Ammon's horn (tissue), 1 donor: ENCODE measurements at places on chromosomes 6 and 20.

DNA sequence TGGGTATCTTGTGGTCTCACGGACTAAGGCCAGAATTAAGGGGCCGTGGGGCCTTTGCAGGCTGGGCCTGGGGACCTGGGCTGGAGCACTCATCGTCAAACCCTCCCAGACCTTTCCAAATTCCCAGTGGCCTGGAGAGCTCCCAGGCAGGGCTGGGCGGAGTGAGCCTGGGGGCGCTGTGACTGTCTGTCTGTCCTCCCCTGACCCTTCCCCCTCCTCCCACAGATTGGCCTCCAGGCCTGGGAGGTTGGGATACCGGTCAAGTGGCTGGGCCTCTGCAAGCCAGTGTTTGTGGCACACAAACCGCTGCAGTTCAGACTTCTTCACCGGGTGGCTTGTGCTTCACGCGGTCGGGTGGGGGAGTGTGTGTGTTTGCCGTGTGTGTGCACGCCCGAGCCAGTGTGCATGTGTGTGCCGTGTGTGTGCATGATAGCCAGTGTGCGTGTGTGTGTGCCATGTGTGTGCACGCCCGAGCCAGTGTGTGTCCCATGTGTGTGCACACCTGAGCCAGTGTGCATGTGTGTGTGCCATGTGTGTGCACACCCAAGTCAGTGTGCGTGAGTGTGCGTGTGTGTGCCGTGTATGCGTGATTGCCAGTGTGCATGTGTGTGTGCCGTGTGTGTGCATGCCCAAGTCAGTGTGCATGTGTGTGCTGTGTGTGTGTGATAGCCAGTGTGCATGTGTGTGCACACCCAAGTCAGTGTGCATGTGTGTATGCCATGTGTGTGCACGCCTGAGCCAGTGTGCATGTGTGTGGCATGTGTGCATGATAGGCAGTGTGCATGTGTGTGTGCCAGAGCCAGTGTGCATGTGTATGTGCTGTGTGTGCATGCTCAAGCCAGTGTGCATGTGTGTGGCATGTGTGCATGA, 6.3 kb downstream of the RBBP8NL start:
- DNase-seq = no peak

DNA sequence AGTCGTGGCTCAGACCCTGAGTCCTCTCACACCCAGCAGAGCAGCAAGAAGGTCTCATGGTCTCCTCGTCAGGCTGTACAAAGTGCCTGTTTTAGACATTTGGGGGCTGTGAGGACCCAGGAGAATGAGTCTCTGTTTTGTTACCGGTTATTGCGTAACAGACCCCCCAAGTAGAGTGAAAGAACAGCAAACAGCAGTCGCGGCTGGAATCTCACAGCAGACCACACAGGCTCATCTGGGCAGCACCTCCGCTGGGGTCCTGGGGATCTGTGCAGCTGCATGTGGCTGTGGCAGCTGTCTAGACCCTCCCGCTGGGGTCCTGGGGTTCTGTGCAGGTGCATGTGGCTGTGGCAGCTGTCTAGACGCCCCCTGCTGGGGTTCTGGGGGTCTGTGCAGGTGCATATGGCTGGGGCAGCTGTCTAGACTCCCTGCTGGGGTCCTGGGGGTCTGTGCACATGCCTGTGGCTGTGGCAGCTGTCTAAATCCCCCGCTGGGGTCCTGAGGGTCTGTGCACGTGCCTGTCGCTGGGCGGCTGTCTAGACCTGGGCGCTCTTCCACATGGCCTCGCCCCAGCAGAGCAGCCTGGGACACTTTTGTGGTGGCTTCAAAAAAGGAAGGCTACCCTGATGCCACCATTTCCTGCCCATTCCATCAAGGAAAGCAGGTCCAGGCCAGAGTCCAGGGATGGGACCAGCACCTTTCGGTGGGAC, 24.7 kb downstream of the ENTPD6 start:
- DNase-seq = no peak

GRCh38 chr20:55693641-55694040, 311.7 kb downstream of the CBLN4 start:
- no peak for DNase-seq

DNA sequence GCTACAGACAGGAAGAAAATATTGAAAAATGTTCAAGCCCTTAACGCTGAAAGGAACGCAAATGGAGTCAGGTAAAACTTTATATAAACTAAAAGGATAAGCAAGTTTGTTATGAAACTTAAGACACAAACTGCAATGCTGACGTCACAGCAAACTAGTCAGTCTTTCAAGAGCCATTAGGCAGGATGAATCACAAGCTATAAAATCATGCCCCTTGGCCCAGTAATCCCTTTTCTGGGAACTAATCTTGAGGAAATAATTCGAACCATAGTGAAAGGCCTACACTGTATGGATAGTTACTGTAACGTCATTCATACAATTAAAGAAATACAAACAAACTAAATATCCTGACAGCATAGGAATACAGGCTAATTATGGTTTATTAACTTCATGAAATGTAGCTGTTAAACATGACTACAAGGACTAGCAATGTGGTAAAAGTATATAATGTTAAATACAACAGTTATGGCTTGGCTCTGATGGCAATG, 42.7 kb upstream of the HINT3 start:
- DNase-seq = no peak

GRCh38 chr20:21901470-21902275, 196.2 kb downstream of the PAX1 start:
- DNase-seq = peak; percentile 14

GRCh38 chr6:150251566-150252186, 108.8 kb downstream of the PPP1R14C start:
- no peak for DNase-seq

- DNase-seq = no peak
These were observed 40.9 kb upstream of the NOL4L start for GRCh38 chr20:32625996-32626395.

DNA sequence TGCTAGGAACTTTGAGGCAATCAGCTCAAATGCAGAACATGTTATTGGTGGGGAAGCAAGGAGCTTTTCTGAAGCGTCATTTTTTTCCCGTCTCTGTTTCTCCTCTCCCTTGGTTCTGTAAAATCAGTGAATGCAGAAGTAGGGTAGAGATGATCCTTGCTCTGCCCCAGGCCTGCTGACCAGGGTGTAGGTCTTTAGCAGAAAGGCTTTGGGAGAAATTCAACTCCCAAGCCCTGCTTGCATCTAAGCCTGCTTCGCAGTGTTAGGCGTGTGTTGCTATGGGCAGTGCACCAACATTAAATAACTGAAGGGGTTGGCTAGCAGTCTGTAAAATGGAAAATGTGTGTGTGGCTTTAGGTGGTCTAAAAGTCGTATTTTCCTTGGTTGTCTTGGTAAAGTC, 45.9 kb downstream of the SASH1 start:
- no peak for DNase-seq

DNA sequence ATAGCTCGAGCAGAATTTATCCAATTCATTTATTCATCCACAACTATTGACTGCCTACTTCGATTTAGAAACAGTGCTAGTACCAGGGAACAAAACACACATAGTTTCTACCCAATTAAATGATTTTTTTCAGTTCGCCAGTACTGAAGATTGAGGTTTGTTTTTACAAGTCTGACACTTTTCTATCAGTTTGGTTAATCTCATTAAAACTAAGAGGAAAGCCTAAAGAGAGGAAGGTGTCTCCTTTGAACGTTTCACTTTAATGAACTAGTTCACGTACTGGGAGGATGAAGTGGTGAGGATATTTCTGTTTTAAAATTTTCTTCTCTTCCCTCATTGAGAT, 570 bp upstream of the ANKS1A start:
- DNase-seq = no peak

- DNase-seq = no peak
These were observed 70.8 kb upstream of the SASH1 start for GRCh38 chr6:148271711-148272439.
